Activated T-helper 1 cell treated with Interleukin-2 at 50 U/mL for 16 hours (primary cell): ENCODE measurements at places on chromosomes 3 and 15.

DNA sequence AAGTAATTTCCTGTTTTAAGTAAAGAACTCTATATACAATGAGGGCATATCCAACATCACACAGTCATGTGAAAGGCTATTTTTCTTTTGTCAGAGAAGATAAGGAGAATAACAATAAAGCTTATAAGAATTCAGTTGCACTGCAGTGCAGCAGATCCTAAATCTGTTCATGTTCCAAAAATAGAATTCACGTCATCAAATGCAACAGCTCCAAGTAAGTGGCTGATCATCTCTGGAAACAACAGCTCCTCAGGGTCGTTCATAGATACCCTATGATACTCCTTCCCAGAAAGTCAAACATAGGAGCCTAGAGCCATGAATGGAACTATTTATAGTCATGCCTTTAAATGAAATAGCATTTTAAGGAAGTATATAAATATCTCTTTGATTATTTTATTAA is 100.2 kb downstream of the FMN1 start:
- no peak for DNase-seq

GRCh38 chr3:4704552-4704951 is 211.4 kb downstream of the ITPR1 start:
- DNase-seq = no peak

DNA sequence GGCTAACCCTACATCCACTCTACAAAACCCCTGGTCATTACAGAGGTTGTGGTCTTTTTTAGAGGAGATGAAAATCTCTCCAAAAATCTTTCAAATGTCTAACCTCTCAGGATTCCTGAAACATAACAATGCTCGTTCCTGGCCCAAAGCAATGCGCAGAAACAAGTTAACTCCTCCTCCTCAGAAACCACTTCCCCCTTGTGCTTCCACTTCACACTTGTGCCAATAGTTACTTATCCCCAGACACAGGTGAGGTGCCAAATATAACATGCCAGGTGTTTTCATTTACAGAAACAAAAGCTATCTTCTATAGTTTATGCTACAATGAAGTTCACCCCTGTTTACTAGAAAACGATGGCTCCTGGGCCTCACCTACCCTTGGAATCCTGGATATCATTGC is 6.2 kb downstream of the NDUFAF1 start:
- no peak for DNase-seq

GRCh38 chr3:23495507-23495906 is 292.4 kb downstream of the UBE2E2 start:
- DNase-seq = no peak

GRCh38 chr3:157650172-157650571 is 147.0 kb upstream of the VEPH1 start:
- no peak for DNase-seq

GRCh38 chr3:104040896-104041295 is 1325.8 kb upstream of the ALCAM start:
- no peak for DNase-seq

DNA sequence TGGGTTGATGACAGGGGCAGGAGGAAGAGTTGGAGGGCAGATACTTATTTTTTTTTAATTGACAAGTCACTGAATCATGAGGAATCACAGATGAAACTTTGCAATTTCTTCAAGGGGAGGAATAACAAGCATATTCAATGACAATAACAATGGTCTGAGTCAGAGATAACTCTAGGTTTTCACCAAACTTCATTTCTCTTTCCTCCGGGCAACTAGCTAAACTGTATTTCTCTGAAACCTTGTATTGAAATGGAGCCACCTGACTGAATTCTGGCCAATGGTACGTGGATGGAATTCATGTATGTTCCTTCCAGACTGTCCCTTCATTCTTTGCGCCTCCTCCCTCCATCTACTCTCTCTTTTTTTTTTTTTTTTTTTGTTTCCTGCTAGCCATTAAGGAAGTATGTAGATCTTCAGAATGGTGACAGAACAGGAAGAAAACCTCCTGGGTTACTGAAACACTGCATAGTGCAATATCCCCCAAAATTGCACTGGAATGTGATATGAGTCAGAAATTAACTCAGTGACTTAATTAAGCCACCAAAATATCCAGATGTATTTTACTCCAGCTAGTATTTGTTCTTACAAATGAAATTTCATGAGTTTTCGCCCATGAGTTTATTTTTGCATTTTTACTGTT is 495.4 kb downstream of the OTOL1 start:
- DNase-seq = no peak

DNA sequence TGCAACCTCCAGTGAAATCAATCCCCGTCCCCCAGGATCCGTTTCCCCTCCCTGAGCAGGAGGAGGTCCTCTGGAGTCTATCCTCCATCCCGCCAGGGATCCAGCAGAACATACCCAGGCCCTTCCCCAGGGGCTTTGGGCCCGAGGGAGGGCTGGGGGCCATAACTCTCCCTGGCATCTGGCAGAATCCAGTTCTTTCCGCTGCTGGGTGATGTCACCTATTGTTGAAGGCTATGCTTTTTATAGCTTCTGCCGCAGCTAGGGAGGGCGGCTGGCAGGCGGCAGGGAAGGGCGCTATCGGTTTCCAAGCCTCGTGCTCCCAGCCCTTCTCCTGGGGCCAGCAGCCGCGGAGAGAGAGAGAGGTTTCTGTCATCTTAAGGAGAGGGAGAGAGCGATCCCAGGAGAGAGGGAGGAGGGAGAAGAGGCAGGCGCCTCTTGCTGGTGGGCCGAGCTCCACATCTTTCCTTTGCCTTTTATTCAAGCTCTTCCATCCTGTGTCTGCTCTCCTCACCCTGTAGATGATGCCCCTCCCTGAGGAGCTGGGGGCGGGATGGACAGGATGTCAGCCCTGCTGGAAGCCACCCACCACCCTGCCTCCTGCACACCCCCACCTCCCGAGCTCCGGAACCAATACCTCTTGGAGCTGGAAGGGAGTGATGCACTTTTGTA is 120.1 kb downstream of the ANP32A start:
- no peak for DNase-seq

- DNase-seq = no peak
These were observed 1.5 kb upstream of the SLC12A8 start for GRCh38 chr3:125213946-125214542.

GRCh38 chr15:82731527-82731926 is 21.9 kb upstream of the AP3B2 start:
- DNase-seq = no peak

DNA sequence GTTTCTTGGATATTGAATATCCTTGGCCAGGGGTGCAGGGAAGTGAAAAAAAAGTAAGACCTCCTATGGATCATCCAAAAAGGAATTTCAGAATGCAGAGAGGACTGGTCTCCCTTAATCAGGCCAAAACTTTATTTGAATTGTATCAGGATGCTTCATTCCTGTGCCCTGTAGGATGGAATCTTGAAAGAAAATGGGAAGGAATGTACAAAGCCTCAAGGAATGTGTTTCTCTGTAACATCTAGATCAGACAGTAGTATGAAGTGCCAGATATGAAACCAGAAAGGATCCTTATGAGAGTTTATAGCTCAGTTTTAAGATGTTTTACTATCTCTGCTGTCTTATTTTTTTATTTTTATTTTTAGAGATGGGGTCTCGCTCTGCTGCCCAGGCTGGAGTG is 6.5 kb upstream of the GSK3B start:
- DNase-seq = no peak

GRCh38 chr3:62035402-62036057 is 337.8 kb downstream of the FEZF2 start:
- no peak for DNase-seq

GRCh38 chr3:194274424-194275085 is 76.6 kb downstream of the CPN2 start:
- DNase-seq = no peak

DNA sequence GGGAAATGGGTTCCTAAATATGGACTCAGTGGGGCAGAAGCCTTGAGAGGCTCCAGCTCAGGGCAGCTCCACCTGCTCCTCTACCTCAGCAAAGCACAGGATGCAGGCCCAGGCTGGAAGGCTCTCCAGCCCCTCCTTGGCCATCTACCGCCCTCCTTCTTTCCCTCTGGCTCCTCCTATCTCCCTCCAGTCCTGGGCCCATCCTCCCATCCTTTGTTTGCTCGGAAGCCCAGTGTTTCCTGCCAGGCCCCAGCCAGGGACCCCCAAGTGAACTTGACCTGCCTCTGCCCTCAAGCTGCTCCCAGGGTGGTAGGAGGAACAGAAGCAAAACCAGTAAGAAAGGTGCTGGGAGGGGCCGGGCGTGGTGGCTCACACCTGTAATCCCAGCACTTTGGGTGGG is 20.1 kb downstream of the MAPKAPK3 start:
- DNase-seq = no peak

DNA sequence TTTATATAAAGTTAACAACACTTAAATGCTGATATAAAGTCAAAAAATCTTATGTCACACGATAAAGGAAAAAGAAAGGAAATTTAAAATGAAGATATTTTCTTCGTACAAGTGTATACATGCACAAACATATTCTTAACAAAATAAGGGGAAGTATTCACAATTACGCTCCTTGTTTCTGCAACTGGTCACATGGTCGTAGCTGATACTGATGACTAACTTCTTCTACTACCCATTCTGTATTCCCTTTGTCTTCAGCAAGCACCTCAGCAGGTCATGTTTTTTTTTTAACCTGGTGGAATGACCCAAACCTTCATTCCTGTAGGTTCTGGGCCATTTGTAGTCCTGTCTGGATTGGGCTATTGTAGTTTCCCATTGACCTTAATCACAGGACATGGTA is 30.0 kb upstream of the CMTM8 start:
- DNase-seq = no peak

GRCh38 chr15:79332824-79333510 is 22.1 kb downstream of the TMED3 start:
- no peak for DNase-seq

DNA sequence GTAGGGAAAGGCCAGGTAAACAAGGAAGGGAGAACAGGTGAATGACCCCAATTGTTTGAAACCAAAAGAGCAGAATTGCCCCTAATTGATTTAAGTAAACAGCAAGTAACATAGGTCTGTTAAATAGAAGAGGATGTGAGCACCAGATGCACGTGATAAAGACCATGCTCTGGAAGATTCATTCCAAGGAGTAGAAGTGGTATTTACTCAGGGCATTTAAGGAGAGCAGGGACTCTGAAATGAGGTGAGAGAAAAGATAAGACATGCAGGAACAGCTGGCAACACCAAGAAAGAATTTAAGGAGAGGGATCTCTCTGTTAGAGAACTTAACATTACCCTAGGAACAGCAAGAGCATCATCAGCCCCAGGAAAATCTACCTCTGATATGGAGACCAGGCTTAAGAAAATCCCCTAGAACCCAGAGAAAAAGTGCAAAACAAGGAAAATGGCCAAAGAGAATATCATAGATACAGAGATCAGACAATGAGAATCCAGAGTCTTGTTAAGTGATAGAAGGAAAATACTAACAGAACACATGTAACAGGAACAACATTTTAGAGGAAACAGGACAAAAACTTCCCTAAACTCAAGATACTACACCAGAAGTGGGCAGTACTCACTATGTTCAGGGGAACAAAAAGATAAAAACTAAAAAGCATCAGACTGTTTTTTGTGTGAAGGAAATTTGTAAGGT is 6.4 kb downstream of the NUDT16 start:
- DNase-seq = no peak

GRCh38 chr15:90823455-90823974 is 44.9 kb upstream of the FURIN start:
- no peak for DNase-seq

DNA sequence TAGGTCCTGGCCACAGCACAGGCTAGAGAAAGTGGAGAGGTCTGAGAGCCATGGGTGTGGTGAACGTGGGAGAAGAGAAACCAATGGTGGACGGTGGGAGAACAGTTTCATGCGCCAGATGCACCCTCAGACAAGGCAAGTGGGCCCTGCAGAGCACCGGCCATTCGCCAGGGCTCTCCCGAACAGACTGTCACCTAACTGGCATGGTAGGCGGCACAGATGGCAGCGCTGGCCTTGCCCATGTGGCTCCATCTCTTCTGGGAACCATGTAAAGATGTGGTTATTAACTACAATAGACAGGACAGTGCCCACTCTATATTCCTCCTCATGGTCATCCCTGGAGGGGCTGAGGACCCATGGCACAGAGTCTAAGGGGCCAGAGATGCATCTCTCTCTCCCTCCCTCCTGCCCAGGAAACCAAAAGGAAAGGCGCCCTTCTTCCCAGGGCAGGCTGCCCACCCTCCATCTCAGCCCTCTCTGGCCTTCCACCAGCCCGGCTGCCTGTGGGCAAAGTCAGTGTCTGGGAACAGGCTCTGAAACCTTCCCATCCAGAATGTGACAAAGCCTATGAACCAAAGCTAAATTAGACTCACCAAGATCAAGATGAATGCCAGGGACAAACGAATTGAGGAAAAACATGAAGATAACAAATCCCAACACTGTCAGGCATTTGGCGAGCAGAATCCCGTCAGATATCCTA is 147.8 kb downstream of the OCA2 start:
- DNase-seq = no peak

DNA sequence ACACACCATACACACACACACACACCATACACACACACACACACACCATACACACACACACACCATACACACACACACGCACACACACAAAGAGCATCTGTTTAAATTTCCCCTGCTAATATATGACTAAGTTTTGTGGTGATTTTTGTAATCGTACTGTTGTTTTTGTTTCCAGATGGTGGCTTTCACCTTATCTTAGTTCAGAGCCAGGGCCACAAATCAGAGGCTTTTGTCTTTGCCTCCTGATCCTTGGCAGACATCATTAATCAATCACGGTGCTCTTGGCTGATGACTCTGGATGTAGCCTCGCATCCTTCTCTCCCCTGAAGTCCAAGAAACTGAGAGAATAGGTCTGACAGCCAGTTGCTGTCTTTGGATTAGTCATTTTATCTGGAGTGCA is 52.1 kb downstream of the EDEM1 start:
- no peak for DNase-seq

DNA sequence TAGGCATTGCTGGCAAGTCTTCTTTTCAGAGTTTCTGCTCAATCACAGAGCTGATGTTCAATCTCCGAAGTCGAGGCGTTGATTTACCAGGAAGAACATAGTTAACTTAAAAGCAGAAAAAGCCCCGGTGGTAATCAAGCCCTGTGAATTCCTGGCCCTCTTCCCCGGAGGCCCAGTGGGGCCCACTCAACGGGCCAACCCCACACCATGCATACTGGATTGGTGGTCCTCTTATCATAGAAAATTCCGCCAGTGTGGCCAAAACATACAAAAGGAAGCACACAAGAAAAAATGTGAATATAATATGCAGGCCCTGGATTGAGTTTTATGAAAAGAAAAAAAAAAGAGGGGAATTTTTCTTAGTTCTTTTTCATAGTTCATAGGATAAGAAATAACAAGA is 873.0 kb upstream of the NR2F2 start:
- DNase-seq = no peak

- no peak for DNase-seq
These were observed 199.3 kb upstream of the BCL6 start for GRCh38 chr3:187944390-187945179.

DNA sequence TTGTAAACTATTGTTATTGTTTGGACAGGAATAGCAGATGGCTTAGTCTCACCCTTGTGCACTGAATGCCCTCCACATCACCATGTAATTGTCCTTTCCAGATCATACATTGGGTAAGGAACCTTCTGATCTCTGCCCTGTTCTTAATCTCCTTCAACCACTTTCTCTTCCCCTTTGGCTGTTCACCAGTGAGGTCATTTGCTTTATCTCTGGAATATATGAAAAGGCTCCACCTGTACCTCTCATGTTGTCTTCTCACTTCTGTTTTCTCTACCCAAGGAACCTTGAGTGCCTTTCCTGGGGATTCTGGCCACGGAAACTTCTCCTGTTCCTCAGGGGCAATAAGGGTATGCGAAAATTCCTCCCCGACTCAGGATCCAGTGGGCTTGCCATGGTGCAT is 28.5 kb downstream of the MCTP2 start:
- DNase-seq = no peak
